ENCODE measurements at places on chromosomes 4 and X. TPM values are rescaled to one million over a fixed set of nuclear protein-coding genes. Genes with fewer than 3 reads are reported as not detected.

Gene EPGN
- not detected for total RNA-seq

Gene SORBS2
- total RNA-seq, result 156 TPM

Gene CWH43
- total RNA-seq, result not detected

Gene SRPX
- total RNA-seq, result 0.31 TPM

Gene SMPX
- total RNA-seq, result not detected

Gene KLHL13
- total RNA-seq, result 31.3 TPM

Gene CT47A7
- not detected for total RNA-seq

Gene CLDN22
- not detected for total RNA-seq

Gene NKX1-1
- total RNA-seq, result not detected

Gene NALF2
- 3.4 TPM for total RNA-seq

Gene TCEANC
- total RNA-seq, result 8.8 TPM

Gene PNMA6A
- 14.4 TPM for total RNA-seq

Gene GPRIN3
- 35.1 TPM for total RNA-seq

Gene NXF3
- not detected for total RNA-seq

Gene ARMCX1
- total RNA-seq, result 71.4 TPM

Gene MAGEA4
- not detected for total RNA-seq

Gene PLXNB3
- 2.8 TPM for total RNA-seq

Gene GAGE1
- not detected for total RNA-seq

Gene SMIM31
- not detected for total RNA-seq

Gene NIPAL1
- total RNA-seq, result 1.3 TPM

Gene P2RY8
- total RNA-seq, result not detected

Gene RENBP
- 4.1 TPM for total RNA-seq

Gene UGT8
- total RNA-seq, result 5.9 TPM

Gene GNRHR
- total RNA-seq, result not detected

Gene MAGEA11
- total RNA-seq, result not detected

Gene TCP11X2
- total RNA-seq, result 1.9 TPM

Gene EDA2R
- total RNA-seq, result 1.3 TPM

Gene CNKSR2
- 243 TPM for total RNA-seq

Gene ENAM
- not detected for total RNA-seq

Gene SHISA3
- total RNA-seq, result not detected

Gene HPGD
- 2.8 TPM for total RNA-seq

Gene RP2
- 14.1 TPM for total RNA-seq

Gene ADGRG2
- total RNA-seq, result 7.5 TPM

Gene SYNPO2
- total RNA-seq, result 1.9 TPM

Gene GRIA2
- total RNA-seq, result 617 TPM

Gene RAB9A
- 17.2 TPM for total RNA-seq

Gene TEX13B
- total RNA-seq, result not detected

Gene CYLC1
- not detected for total RNA-seq

Gene SPANXD
- total RNA-seq, result not detected

Gene GASK1B
- total RNA-seq, result 8.8 TPM

Gene HTN3
- not detected for total RNA-seq

Gene PASD1
- not detected for total RNA-seq

Gene TRIM60
- not detected for total RNA-seq

Gene NXF2
- not detected for total RNA-seq
